CMK (cell line): ENCODE measurements at places on chromosomes 16 and 17.

DNA sequence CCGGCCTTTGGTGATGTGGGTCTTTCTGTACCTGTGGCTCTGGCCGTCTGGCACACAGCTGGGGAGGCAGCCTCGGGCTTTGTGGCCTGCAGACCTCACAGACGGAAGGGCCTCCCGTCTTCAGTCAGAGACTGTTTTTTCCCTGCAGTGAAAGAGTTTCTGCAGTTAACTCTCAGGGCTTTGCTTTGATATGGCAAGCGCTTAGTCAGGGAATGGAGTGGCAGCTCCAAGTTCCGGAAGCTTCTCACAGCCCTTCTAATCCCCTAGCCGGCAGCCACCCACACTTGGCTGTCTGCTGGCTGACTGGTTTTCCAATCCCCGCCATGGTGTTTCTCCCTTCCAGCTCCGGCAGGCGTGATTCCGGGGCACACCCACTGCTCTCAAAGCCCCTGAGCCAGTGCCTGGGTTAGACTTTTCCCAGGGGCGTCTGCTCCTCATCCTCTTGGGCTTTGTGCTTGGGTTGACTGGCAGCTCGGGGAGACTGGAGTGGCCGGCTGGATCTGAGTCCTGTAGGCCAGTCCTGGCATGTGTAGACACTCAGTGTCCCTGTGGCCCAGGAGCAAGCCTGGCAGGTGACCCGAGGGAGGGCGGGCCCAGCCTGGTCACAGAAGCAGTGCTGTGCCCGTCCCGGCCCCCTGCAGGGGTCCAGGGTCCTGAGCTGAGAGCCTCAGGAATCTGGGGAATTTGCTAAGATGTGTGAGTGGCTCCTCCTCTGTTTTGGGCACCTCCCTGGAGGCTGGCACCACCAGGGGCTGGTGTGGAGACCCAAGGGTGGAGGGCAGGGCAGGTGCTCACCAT lies 29.9 kb downstream of the BAIAP2 start:
- DNase-seq, result no peak

DNA sequence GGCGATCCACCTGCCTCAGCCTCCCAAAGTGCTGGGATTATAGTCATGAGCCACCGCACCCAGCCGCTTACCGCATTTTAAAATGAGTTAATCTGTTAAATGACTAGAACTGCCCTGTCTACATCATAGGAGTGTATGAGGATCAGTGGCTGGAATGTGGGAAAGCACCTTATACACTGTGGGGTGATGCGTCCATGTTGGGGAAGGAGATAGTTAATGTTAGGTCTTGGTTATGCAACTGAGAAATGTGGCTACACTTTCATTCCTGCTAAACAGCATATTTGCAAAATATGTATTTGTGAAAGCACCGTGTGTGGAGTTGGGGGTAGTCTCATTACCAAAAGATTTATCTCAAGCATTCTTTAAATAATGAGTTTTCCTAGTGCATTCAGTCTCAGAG lies 107.6 kb downstream of the SPACA3 start:
- no peak for DNase-seq

DNA sequence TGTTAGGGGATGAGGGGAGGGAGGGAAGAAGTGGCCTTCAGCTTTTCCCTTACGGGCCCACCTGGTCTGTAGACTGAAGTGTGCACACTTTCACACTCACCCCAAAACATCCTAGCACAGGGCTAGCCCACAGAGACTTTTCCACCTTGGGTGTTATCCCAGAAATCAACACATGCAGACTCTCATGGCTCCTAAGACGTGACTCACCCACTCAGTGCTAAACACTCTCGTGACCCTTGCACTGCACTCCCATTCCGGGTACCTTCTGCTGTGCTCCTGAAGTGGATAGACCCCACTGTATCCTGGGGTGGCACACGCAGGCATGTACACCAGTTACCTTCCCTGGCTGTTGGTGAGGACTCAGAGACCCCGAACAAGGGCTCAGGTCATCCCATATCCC lies 23.0 kb upstream of the ABCC3 start:
- DNase-seq, result no peak

DNA sequence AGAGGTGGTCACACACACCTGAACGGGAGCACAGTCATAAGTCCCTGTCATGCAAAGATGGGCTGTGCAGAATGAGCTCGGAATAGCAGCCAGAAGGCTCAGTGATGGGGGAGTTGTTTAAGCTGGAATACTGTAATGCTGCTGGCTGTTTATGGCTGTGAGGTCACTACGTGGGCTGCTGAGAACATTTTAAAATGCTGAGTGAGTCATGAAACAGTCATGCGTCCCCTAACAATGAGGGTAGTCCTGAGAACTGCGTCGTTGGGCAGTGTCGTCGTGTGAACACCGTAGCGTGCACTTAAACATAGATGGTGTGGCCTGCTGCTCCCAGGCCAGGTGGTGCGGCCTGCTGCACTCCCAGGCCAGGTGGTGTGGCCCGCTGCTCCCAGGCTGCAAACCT lies 39.7 kb downstream of the TBCD start:
- no peak for DNase-seq

DNA sequence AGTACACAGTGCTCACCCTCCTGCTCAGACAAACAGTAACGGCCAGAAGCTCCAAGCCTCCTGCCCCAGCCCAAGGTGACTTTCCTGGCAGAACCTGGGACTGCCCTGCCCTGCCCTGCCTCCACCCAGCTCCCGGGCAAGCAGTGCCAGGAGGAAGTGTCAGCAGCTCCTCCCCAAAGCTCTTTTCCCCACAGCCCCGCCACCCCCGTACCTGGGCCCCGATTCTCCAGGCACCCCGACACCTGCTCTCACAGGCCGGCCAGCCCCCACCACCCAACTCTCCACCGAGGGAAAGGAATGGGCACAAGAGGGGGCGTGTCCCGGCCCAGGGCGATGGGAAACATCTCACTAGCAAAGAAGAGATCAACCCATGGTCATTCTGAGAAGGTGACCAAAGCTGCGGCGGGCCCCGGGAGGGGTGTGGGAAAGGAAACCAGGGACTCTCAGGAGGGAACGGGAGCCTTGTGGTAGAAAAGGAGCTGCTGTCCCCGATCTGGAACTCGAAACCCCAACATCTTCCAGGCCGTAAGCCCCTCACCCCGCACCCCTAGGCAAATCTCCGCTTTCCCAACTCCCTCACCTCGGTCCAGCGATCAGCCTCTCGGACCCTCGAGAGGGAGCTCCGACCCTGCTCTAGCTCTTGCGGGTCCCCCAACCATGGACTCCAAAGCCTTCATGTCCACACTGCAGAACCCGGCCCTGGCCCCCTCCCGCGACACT lies 1.2 kb downstream of the BCAR1 start:
- no peak for DNase-seq

DNA sequence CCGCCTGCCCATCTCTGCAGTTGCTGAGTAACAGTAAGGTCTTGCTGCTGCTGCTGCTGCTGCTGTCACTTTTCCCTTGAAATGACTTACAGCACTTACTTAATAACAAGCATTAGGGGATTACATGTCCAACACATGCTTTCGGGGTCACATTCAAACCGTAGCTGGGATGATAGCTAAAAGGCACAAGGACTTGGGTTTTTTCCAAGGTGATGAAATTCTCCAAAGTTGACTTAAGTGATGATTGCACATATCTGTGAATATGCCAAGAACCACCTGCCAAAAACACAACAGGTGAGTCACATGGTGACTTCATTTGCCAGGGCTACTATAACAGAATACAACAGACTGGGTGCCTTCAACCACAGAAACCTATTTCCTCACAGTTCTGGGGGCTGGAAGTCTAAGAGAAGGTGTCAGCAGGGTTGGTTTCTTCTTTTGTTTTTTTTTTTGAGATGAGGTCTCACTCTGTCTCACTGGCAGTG lies 121.9 kb upstream of the TNRC6C start:
- DNase-seq, result no peak

- DNase-seq, result no peak
These were observed 4.6 kb downstream of the CARMIL2 start for GRCh38 chr16:67649494-67649931.

GRCh38 chr16:25140459-25140858 lies 28.9 kb downstream of the LCMT1 start:
- DNase-seq, result no peak

DNA sequence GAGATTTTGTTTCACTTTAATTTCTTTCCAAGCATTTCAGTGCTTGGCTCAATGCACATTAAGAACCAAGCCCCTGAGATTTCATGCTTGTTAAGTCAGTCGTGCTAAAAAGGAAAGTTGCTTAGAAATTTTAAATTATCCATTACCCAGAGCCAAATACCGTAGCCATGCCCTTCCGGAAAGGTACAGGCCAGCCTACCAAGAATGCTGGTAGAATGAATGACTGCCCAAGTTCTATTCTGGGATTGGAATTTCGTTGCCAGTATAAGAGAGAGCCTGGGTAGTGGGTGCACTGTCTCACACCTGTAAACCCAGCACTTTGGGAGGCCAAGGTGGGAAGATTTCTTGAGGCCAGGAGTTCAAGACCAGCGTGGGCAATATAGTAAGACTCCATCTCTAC lies 194.0 kb downstream of the KATNIP start:
- no peak for DNase-seq
